ENCODE measurements at places on chromosomes 4 and X.

GRCh38 chrX:136577552-136577951 is 45.5 kb downstream of the VGLL1 start:
- DNase-seq, result peak; percentile 56

DNA sequence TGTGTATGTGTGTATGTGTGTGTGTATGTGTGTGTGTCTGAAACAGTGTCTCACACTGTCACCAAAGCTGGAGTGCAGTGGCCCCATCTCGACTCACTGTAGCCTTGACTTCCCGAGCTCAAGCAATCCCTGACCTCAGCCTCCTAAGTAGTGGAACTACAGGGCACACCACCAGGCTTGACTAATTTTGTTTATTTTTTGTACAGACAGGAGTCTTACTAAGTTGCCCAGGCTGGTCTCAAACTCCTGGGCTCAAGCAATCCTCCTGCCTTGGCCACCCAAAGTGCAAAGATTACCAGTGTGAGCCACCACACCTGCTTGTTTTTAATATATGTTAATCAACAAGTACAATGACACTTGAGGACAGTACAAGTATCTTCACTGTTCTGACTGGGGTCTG is 92.4 kb downstream of the APBB2 start:
- no peak for DNase-seq

DNA sequence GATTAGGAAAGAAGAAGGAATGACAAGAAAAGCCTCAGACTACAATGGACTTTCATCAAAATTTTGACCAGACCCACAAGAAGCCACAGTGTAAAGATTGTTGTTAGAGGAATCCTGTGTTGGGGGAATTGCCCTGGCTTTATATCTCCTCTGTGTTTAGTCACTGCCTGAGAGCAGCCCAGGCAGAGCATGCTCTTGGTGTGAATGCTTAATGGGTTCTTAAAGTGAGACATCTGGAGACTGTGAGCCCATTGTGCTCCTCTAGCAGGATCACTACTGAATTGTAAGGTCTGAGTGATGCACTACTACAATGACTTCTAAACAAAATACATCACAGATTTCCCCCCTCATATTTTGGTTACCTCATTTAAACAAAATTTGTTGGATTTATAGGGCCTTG is 1860.5 kb upstream of the ADGRL3 start:
- no peak for DNase-seq

GRCh38 chr4:109406337-109406931 is 27.2 kb upstream of the SEC24B start:
- peak; percentile 75 for DNase-seq

GRCh38 chrX:149365061-149365460 is 140.0 kb downstream of the IDS start:
- DNase-seq, result no peak

- peak; percentile 55 for DNase-seq
Observed at GRCh38 chr4:102612824-102613366, 111.7 kb downstream of the NFKB1 start.

GRCh38 chr4:120692964-120693363 is 229.6 kb downstream of the PRDM5 start:
- DNase-seq, result peak; percentile 62

GRCh38 chr4:173919861-173920260 is 363.6 kb downstream of the FBXO8 start:
- DNase-seq, result no peak

DNA sequence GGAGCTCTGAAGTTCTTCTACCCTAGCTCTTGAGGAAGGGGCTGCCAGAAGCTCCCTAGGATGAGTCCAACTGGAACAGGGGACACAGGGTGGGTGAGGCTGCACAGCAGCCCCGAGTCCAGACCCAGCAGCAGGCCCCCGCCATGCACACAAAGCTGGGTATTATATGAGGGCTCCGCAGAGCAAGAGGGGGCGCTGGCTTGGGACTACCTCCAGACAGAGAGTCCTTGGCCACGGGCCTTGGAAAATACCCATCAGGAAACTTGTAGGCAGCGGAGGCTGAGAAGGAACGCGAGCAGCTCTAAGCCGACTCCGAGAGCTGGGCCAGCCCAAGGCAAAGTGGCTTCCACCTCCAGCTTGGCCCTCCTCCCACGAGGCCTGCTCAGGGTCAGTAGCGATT is 8.1 kb downstream of the HCFC1 start:
- no peak for DNase-seq
